ENCODE measurements at places on chromosomes 1 and 21.

GRCh38 chr1:232987046-232987773 is 36.8 kb downstream of the NTPCR start:
- no peak for DNase-seq

DNA sequence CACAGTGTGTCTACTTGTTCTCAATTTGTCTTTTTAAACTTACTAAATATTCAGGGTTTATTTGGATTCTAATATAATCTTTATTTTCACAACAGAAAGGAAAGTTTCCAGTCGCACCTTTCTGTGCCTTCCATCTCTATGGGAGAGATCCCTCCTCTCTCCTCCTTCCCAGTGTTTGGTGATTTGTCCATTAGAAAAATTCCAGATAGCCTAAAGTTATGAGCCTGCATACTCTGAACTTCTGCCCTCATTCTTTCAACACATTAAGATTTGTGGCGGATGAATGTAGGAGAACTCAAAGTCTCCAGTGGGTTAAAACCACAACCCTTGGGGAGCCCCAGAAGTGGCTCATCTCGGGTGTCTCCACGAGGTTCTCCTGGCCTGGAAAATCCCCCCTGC is 3.6 kb downstream of the NHLH2 start:
- DNase-seq, result no peak

- no peak for DNase-seq
Measured at GRCh38 chr1:46370214-46370633, 23.9 kb upstream of the FAAH start.

GRCh38 chr21:43591571-43591970 is 67.7 kb downstream of the HSF2BP start:
- DNase-seq, result no peak

- no peak for DNase-seq
Measured at GRCh38 chr21:45965084-45965809, 16.3 kb upstream of the COL6A1 start.
